Central memory CD4-positive, alpha-beta T cell (primary cell): ENCODE measurements at places on chromosomes 12 and 14.

- DNase-seq, result no peak
Observed at GRCh38 chr12:125090437-125090836, 25.2 kb downstream of the AACS start.

GRCh38 chr12:27906658-27907473, 65.7 kb downstream of the PTHLH start:
- DNase-seq, result no peak

DNA sequence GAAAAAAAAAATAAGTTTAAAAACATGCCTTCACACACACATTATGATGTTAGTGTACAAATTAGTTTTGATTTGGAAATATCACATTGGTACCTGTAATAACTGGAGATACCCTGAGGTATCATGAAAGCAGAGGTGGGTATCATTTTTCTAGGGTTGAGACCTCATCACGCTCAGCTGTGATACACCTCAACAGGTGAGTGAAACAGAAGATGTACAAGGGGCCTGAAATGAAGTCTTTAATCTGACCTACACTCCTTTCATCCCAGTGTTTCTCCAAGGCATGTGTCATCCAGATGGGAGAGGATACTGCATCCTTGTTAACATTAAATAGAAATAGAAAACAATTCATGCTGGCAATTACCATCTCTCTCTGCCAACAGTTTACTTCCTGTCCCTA, 7.4 kb downstream of the BMP4 start:
- DNase-seq, result no peak

DNA sequence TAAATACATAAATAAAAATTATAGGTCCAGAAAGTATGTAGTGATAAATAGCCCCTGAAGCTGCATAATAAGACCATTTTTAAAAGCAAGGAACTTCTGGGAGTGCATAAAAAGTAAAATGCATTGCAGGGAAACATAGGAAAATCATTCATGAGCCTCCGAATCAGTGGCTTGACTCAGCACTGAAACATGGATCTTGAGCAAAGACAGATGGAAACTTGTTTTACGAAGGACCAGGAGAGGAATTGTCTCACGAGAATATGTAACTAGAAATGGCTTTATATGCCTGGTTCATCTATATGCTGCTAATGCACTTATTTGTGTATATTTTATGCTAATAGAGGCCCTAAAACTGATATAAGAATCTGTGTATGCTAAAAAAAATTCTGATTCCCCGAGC, 14.7 kb downstream of the TMEM30B start:
- no peak for DNase-seq

- no peak for DNase-seq
Observed at GRCh38 chr12:31342286-31342685, 16.3 kb upstream of the SINHCAF start.

GRCh38 chr12:22828066-22828465, 203.1 kb downstream of the ETNK1 start:
- no peak for DNase-seq

- no peak for DNase-seq
Observed at GRCh38 chr12:16668198-16668597, 62.2 kb upstream of the LMO3 start.

DNA sequence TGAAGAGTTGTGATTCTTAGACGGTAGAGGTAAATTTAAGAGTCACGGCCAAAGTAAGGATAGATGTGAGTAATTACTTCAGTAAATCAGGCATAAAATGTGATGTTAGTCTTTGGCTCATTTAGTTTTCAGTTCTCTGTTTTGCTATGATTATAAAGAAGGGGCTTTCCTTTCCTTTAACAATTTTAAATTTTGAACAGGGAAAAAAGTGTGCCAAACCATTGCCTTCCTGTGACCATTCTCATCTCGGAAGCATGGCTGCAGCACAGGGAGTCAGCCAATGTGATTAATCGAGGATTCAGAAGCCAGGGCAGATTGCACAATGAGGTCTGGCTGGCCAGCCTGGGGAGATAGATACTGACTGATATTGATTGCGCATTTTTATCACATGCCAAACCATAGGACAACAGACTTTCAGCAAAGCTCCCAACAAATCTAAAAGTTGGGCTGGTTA, 480.2 kb upstream of the PRICKLE1 start:
- DNase-seq, result no peak

DNA sequence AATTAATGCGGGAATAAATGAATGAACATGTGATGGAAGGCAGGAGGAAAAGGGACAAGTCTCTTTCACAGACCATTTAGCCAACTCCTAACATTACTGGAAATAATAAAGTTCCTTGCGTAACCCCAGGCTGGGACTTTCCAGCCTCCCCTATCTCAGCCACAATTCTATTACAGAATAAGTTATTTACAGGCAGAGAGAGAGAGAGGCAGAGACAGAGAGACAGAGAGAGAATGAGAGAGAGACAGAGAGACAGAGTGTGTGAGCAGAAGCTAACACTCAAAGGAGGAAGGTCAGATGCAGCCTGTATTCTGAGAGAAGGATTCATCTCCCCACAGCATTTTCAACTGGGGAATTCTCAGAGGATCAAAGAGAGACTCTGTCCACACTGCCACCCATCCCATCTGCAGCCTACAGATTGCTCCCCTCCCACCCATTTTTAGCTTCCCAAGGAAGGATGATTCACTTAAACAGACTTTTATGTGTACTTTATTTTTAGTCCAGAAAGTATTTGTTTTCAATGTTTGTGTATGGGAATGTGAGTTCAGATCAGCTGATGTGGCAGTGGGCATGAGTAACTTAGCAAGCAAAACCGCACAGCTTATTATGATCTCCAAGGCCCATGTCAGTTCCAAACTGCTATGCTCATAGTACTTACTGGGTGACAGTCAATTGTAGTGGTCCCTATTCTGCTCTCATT, 165.7 kb downstream of the CAND1 start:
- DNase-seq, result no peak

GRCh38 chr14:22653012-22653621, 9.0 kb upstream of the OR6J1 start:
- peak; percentile 28 for DNase-seq

DNA sequence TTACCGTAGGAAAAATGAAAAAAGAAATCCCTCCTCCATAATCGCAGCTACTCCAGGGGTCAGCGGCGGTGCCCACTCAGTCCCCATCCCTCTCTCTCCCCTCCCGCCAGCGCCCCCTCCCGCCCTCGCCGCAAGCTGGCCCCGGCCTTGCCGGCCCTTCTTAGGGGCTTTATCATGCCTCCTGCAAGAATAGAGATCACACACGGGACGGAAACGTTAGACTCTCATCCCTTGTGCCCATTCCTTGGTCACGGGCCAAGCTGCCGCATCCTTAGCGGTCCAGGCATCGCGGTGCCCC, 692 bp upstream of the COX14 start:
- no peak for DNase-seq

GRCh38 chr12:49288922-49289555, 5.9 kb upstream of the PRPH start:
- no peak for DNase-seq

- DNase-seq, result no peak
Observed at GRCh38 chr12:63893170-63893569, 48.7 kb downstream of the SRGAP1 start.

GRCh38 chr14:49164074-49164473, 422.1 kb downstream of the RPS29 start:
- no peak for DNase-seq

GRCh38 chr14:100841066-100841760, 15.3 kb downstream of the MEG3 start:
- DNase-seq, result no peak

GRCh38 chr12:55017416-55017925, 2.3 kb upstream of the NEUROD4 start:
- no peak for DNase-seq

- DNase-seq, result no peak
Observed at GRCh38 chr12:4992871-4993270, 50.8 kb upstream of the KCNA5 start.

GRCh38 chr14:103716899-103717411, 1.3 kb downstream of the ZFYVE21 start:
- no peak for DNase-seq

DNA sequence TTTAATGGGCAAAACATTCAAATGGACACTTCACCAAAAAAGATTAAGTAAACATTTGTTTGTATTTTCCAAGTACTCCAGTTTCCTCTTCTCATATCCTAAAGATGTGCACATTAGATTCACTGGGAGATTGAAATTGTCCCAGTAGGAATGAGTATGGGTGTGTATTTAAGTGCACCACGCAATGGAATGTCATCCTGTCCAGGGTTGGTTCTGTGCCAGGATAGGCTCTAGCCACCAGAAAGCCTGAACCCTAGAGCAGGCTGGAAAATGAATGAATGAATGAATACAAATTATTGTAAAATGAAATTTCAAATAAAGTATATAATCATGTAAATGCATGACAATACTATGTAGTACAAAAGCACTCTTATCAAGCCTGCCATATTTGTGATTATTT, 14.0 kb downstream of the CEP83 start:
- DNase-seq, result no peak

DNA sequence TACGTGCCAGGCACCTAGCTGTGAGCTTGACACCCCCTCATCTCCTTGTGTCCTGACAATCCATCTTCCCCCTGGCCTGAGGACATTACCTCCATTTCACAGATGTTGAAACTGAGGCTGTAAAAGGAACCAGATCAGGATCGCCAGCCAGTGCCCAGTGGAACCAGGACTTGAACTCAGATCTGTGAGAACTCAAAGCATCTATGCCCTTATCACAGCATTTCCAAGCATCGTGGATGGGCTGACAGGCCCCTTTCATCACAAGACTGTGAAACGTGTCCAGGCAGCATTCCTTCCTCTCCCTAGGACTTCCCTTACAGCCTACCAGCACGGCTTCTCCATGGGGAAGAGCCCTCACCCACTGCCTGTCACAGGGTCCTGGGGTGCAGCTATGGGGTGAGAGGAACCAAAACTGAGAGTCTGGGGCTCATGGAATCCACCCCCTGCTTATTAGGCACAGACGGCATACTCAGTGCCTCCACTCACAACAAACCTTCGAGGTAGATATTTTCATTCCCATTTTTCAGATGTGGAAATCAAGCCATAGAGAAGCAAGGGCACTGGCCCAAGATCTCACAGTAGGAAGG, 26.9 kb downstream of the CMKLR1 start:
- no peak for DNase-seq
